ENCODE measurements at places on chromosomes 1 and 21. TPM values are rescaled to one million over a fixed set of nuclear protein-coding genes. Genes with fewer than 3 reads are reported as not detected.

TMEM240 gene
- 0.44 TPM for polyA plus RNA-seq

TRIM45 gene
- 1.4 TPM for polyA plus RNA-seq

S100A6 gene
- 2,862 TPM for polyA plus RNA-seq

ROR1 gene
- 13.3 TPM for polyA plus RNA-seq

AGT gene
- polyA plus RNA-seq, result 0.16 TPM

CFHR5 gene
- not detected for polyA plus RNA-seq

DNA sequence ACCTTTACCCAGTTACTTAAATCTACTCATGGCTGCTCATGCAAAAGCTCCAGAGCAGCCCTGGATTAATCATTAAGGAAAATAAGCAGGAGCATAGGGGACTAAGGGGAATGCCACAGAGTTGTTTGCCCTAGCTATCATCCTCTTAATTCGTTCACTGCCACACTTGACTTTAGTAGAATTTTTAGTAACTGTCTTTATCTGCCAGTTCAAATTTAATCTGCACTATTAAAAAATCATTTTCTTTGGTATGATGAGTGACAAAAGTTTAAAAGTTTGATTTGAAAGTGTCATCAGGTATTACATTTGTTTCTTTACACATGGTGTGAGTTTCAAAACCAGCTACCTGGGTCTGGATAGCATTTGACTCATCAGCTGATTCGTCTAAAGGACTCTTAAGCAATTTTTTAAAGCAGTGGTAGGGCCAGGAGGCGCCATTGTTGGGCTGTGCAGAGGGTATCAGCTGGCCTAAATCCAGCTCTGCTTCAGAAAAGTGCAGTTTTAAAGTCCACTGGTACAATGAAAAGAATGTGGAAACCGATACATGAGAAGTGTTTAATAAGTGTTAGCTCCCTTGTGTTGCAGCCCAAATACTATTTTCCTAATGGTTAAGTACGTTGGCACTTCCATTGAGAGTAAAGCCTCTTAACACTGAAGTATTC, 69.9 kb upstream of the DR1 start:
- DNase-seq, result no peak

DNA sequence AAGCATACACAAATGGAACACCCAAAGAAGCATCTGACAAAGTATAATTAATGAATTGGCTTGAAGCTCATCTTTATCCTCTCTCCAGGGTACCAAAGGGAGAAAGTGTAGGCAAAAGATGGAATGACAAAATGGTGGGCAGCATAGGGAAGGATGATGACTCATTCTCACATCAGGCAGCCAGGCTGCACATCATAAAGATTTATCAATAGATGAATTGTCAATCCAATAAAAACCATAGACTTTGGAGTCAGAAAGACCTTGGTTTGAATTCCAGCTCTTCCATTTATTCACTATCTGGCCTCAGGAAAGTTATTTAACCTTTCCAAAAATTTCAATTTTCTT, 138.5 kb downstream of the TNR start:
- no peak for DNase-seq

GRCh38 chr1:198717510-198717909, 78.7 kb downstream of the PTPRC start:
- no peak for DNase-seq

- DNase-seq, result no peak
Measured at GRCh38 chr1:216881695-216882094, 158.5 kb upstream of the ESRRG start.

GRCh38 chr1:208118841-208119606, 125.2 kb downstream of the PLXNA2 start:
- DNase-seq, result no peak

DNA sequence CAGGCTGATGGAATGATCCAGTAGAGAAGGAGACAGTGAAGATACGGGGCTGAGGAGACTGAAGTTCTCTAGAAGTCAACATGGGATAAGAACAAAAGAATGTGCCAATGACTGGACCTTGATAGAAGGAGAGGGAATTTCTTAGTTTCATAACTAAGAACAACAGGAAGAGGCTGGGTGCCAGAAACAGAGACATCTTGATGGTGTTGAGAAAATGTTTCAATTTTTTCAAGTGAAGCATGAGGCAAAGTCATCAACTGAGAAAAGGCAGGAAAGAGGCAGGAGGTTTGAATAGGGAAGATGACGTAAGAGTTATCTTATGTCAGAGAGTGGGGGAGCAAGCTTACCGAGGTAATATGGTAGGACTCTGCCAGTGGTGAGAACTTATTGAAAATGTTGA, 80.1 kb downstream of the SPAG17 start:
- peak; percentile 62 for DNase-seq

GRCh38 chr1:200969726-200970561, 53.6 kb downstream of the KIF21B start:
- DNase-seq, result no peak

DNA sequence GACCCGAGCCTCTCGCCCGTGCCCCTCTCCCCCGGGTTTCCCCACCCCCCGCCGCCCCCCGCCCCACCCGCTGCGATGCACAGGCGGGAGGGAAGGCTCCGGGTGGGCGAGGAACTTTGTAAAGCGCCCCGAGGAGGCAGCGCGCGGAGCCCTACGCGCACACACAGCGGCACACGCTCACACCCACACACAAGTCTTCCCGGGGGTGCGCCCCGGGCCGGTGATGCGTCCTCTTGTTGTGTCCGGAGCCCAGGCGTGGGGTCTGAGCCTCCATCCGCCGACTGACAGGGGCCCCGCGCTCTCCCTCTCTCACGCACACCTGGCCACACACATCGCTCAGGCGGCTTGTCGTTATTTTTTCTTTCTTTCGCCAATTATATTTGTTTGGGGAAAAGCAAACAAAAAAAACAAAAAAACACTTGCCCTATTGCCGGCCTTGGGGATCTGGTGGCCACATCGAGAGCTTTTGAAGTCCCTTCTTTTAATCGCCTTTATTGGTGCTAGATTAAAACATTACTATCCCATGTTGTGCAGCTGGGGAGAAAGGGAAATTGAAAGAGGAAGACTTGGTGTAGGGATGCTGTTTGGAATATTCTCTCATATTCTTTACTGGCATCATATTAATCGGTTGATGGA, 770 bp downstream of the NTNG1 start:
- DNase-seq, result peak; percentile 72
